Stimulated activated CD8-positive, alpha-beta memory T cell treated with anti-CD3 and anti-CD28 coated beads, Interleukin-2, amount 100 ng/mL, for 1 hour (primary cell): ENCODE measurements at places on chromosomes 1 and 21.

DNA sequence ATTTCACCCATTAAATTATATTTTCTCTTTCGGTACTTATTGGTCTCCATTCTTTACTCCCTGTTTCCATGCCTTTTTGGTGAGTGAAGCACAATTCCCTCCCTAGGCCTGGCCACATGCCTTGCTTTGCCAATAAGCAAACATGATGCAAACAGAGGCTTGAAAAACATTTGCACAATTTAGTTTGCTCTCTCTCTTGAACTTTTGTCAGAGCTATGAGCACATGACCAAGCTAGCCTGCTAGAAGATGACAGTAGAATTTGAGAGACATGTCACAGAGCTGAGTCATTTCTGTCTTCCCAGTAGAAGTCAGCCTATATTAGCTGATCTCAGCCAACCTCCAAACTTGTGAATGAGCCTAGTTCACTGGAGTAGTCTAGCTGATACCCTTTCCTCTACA lies 24.6 kb downstream of the ANGPTL3 start:
- DNase-seq = no peak

DNA sequence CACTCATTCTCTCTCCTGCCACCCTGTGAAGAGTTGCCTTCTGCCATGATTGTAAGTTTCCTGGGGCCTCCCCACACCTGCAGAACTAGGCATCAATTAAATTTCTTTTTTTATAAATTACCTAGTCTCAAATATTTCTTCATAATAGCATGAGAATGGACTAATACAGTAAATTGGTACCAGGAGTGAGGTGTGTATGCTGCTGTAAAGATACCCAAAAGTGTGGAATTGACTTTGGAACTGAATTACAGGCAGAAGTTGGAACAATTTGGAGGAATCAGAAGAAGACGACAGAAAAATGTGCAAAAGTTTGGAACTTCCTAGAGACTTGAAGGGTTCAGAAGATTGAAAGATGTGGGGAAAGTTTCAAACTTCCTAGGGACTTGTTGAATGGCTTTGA lies 308.1 kb upstream of the TMPRSS15 start:
- no peak for DNase-seq

DNA sequence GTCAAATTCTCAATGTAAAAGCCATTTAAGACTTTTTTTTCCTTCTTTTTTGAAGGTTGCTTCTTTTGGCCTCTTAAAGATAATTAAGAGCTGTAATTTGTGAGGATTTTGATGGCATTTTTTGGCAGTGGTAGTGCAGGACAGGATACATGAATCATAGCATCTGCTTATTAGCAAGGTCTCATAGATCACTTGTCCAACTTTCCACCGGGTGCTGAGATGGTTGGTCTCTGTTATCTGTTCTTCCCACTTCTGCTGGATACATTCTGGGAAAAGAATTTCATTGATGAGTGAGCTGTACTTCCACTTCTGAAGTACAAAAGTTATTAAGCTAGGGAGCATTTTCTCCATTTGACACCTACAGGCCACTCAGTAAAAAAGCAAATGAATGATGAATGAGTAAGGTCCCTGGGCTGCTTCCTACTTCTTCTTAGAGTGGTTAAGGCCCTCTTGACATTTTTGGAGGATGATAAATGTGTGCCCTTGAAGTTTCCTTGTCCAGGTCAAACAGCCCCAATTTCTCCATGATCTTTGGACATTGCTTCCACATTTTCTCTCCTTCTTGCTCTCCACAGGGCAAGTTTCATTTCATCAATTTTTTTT lies 100.6 kb downstream of the ROR1 start:
- DNase-seq = no peak

DNA sequence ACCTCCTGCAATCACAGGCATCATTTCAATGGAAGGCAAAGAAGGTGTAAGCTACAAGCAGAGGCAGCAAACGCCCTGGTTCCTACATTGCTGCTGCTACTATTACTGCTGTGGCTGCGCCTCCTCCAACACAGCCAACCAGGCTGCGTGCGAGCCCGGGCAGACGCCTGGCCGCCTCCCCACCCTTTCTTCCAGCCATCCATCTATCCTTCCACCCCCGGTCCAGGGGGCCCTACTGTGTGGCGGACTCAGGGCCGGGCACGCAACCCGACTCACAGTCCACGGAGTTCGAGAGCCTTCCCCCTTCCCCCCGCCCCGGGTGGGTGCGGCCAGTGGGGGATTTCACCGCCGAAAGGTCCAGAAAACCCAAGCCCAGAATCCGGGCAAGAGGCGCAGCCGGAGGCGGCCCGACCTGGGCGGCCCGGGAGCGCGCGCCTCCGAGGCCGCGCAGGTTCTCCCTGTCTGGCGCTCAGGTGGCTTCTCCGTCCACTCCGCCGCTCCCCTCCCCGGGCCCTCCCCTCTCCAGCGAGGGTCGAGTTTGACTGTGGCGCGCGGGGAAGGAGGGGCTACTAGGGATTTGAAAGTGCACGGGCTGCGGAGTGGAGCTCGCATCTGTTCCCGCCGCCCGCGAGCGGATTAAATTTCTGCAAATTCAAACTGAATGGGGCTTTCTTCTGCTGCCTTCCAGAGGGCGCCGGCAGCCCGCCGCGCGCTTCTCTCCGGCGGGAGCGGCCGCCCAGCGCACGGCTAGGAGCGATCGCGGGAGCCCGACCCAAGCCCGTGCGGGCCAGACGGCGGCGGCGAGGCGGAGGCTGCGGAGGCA lies at the start of gene HUNK:
Gene HUNK, plus strand, starts transcription at position 569 of the 823 bp plus-strand sequence. CDS start 655 bp downstream, outside the sequence.
- DNase-seq = no peak

- DNase-seq = no peak
These were observed 17.2 kb upstream of the C8A start for GRCh38 chr1:56837244-56837939.

- no peak for DNase-seq
These were observed 239.6 kb upstream of the FGGY start for GRCh38 chr1:59057211-59057694.

DNA sequence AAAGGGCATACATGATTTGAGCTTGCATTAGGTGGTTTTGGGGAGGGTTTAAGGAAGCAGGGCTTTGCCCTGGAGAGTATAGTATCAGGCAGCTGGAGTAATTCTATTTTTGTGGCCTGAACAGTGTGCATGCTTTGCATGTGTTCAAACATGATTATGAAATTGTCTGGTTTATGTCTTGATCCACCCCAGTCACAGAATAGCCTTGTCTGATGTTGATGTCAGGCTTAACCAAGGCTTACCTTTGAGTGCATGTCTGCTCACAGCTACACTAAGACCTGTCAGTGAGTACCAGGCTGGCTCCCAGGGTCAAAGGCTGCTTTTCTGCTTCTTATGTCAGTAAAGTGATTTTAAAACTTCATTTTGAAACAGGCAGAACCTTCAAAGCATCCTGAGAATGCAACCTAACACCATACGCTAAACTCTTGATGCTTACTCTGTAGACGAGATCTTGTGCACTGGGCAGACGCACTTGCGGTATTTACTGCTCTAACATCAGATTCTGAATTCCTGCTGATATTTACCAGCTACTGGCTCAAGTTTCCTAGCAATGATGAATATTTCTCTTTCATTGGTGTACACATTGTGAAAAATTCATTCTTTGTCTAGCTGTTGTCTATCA lies 78.9 kb downstream of the MAP3K21 start:
- DNase-seq = no peak

GRCh38 chr1:24111262-24111995 lies 506 bp downstream of the MYOM3 start:
- DNase-seq = no peak

- DNase-seq = no peak
These were observed 36.6 kb downstream of the WNT3A start for GRCh38 chr1:228043281-228043848.

DNA sequence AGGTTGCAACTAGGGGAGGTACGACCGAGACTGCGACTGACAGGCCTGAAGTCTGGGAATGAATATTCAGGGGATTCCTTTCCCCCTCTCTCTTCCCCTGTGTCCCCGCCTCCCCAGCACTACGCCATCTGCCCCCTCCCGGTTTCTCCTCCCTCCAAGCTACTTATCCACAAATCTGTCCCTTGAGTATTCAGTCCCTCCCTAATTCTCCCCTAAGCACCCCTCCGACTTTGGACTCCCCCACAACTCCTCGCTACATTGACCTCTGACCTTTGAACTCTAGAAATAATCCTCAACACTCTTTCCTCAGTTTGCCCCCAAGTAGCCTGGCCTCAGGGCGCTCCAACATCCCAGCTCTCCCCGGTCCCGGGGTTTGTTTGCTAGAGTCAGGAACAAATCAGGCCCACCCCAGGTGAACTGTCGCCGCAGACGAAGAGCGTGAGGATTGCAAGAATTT lies 393 bp downstream of the LYSMD1 start:
- DNase-seq = no peak

DNA sequence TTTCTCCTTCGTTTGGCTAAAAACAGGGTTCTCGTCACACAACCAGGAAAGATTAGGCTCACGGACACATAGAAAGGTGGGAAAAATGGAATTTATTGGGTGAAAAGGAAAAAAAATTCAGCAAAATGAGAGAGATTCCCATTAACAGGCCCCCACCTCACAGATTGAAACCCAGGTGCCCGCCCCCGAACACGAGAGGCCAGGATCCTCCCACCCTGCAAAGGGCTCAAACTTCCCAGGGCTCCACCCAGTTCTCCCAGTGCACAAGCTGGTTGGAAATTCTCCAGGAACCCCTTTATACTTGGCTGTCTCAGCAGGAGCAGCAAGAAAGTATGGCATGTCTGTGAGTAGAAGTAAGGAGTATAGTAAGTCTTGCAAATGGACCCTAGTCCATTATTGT lies 499.7 kb downstream of the RWDD3 start:
- no peak for DNase-seq

- no peak for DNase-seq
These were observed 59.3 kb upstream of the PTGFRN start for GRCh38 chr1:116850436-116850835.

- no peak for DNase-seq
These were observed 259.7 kb upstream of the VAMP3 start for GRCh38 chr1:7511381-7511780.

GRCh38 chr1:91450260-91450659 lies 45.6 kb upstream of the HFM1 start:
- DNase-seq = no peak

GRCh38 chr21:45049714-45050344 lies 24.6 kb upstream of the ADARB1 start:
- no peak for DNase-seq

- DNase-seq = no peak
These were observed 49.9 kb downstream of the WNT2B start for GRCh38 chr1:112558634-112559033.

DNA sequence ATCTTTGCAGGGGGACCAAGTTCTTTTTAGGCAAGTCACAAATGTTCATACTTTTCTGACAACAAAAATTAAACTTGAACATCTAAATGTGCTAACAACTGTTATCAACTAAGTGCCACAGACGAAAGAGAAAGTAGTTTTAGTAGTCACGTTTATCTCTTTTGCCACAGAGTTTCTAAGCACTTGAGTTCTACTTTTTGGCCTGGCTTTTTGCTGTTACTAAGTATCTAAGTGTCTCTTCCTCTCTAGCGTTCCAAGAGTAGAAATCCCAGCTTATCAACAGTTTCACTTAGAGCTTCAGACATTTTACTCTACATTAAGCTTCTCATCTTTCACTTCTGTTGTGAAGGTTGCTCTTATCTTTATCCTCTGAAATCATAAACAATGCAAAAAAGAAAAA lies 34.2 kb downstream of the GATAD2B start:
- DNase-seq = no peak

GRCh38 chr21:32359719-32360260 lies 33.0 kb downstream of the URB1 start:
- no peak for DNase-seq

DNA sequence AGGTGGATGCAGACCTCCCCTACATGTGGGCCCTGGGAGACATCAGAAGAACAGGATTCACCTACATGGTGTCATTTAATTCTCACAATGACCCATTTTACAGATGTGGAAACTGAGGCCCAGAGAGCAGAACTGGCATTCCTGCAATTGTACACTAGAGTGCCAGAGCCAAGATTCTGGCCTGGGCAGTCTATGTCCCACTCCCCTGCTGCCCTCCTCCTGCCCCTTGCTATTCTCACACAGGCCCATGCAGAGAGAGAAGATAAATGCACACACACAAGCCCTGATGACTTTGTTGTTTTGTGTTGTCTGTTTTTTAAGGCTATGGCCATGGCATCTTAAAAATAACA lies 64.2 kb downstream of the EPHB2 start:
- DNase-seq = no peak

- DNase-seq = no peak
These were observed 67.7 kb downstream of the HSF2BP start for GRCh38 chr21:43591571-43591970.

GRCh38 chr1:108182959-108183700 lies 17.0 kb downstream of the SLC25A24 start:
- no peak for DNase-seq

- no peak for DNase-seq
These were observed 46.9 kb downstream of the PTP4A2 start for GRCh38 chr1:31891280-31891679.

DNA sequence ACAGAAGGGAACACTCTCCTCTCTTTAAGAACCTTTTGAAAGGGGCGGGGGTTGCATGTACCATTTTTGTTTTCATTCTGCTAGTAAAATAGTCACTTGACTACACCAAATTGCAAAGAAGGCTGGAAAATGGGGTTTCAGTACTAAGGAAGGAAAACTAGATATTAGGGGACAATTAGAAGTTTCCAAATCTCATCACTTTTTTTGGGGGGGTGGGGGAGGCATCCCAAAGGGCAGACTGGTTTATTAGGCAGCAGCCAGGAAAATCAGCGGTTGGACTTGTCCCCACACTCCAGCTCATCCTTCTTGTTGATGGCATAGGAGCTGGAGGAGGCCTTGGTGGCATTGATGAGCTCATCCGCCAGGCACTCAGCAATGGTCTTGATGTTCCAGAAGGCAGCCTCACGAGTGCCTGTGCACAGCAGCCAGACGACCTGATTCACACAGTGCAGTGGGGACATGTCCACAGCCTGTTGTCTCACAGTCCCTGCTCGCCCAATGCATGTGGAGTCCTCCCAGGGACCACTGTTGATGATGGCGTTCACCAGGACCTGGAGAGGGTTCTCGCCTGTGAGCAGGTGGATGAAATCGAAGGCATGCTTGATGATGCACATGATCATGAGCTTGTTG lies 1.7 kb upstream of the TMEM50B start:
- no peak for DNase-seq

DNA sequence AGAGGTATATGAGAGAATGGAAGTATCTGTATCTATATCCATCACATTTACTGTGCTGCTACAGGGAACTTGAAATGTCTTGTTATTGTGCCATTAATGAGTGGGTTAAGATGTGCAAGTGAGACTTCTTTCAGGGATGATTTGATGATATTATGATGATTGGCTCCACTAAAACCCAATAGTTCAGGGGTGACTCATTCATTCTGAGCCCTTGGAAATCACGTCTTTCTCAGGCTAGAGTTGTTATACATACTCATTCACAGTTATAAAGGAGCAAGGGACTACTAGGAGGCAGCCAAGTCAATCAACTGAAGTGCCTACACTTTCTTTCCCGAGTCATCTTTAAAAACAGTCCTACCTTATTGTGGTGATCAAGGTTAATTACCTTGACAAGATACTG lies 1109.8 kb upstream of the B3GALT2 start:
- no peak for DNase-seq
